ENCODE measurements at places on chromosomes 3 and 15.

DNA sequence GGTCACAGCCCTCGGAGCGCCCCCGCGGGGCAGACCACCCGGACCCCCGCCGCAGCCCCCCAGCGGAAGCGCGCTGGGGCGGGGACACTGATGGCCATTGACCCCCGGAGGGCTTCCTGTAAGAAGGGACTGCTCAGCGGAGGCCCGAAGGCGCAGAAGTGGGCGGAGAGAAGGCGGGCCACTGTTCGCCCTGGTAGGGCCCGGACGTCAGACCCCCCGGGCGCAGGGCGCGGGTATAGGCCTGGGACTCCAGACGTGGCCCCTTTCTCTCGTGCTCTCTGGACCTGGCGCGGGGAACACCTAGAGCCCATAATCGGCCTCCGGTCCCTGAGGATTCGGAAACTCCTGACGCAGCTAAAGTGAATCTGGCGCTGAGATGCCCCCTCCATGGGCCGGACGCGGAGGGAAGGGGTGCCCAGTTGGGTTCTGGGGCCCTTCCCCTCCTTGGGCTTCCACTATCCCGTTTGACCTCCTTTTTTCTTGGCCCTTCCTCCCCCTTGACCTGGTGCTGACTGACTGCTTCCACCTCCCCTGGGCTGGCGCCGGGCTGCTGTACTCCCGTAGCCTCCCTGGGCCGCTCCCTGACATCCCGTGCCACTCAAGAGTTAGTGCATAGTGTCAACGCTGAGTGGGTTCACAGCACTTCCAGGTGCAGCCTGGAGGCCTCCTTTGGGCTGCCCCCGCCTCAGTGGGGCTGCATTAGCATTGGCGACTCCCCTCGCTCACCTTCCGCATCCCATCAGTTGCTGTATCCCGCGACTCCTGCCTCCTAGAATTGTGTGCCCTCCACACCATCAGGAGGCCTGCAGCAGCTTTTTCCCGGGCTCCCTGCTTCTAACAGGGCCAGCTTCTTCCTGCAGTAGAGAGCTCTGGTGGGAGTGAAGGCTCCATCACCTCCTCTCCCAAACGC is 694 bp downstream of the ABTB1 start:
- no peak for DNase-seq

- no peak for DNase-seq
These were observed 67.1 kb downstream of the KBTBD12 start for GRCh38 chr3:127982155-127982554.

DNA sequence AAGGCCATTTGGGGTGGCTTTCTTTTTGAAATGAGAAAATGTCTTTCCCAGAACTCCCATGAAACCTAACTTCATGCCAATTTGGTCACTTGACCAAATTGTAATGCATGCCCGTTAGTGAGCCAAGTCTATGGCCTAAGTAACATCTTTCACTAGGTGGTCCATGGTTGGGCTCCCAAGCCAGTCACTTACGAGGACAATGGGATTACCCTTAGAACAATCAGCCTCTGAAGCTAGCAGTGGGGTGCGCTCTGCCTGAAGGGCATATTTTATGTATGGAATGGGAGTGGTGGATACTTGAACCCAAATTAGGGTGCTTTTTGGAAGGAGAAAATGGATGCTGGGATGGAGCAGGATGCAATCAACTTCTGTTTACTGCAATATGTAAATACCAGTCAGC is 127.4 kb upstream of the GOLIM4 start:
- no peak for DNase-seq

DNA sequence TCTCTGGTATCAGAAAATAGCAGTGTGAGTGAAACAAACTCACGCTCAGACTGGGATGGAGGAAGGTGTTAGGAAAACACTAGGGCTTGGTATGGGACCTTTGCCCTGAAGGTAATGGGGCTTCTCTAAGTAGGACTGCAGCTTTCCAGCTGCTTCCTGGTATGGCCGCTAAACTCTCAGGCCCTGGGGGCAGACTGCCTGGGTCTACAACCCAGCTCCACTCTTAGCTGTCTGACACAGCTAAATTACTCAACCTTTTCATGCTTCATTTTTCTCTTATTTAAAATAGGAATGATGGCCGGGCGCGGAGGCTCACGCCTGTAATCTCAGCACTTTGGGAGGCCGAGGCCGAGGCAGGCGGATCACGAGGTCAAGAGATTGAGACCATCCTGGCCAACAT is 5.2 kb upstream of the YEATS2 start:
- DNase-seq = no peak

- no peak for DNase-seq
These were observed 140.2 kb upstream of the STT3B start for GRCh38 chr3:31392568-31392967.

DNA sequence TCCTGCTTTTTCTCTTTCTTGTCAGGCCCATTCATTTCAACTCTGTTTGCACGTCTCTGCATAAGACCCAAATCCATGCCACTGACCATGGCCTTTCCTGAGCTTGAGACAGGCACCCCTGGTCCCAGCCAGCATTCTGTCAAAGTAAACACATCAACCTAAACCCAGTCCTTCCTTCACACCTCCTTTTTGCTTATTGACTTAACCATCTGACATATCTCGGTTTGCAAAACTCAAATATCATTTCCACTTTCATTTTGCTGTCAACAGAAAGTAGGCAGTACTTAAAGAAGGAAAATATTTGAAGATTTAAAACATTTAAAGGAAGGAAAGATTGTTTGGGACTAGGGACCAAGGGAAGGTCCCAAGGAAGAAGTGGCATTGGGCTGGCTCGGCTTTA is 48.2 kb upstream of the KBTBD8 start:
- DNase-seq = no peak

DNA sequence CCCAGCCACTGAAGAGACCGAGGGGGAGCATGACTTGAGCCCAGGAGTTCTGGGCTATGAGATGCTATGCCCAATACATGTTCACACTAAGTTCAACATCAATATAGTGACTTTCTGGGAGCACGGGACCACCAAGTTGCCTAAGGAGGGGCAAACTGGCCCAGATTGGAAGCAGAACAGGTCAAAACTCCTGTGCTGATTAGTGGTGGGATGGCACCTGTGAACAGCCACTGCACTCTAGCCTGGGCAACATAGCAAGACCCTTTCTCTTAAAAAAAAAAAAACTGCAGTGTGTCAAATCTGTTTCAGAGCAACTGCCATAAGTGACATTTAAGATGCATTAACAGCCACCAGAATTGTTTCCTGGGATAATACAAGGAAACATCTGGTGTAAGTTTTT is 9.8 kb downstream of the HES1 start:
- DNase-seq = no peak

GRCh38 chr15:82231842-82232241 is 30.7 kb downstream of the EFL1 start:
- no peak for DNase-seq

- DNase-seq = no peak
These were observed 284.5 kb upstream of the DCBLD2 start for GRCh38 chr3:99186016-99186415.

DNA sequence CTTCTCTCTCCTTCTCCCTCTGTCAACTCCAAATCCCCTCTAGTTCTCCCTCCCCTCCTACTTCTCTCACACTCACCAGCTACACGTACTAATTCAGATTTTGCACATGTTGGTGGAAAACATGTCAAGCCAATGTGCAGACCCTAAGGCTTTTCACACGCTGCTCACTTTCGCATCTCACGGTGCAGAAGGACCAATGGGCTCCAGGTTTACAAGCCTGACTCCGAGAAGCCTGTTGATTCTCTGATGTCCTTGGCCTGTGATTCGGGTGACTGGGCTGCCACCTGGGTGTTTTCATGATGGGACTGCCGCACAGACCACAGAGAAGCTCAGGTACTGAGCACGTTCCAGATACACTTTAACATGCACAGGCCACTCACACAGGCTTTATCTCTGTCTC is 3.7 kb downstream of the FOXL2NB start:
- no peak for DNase-seq

DNA sequence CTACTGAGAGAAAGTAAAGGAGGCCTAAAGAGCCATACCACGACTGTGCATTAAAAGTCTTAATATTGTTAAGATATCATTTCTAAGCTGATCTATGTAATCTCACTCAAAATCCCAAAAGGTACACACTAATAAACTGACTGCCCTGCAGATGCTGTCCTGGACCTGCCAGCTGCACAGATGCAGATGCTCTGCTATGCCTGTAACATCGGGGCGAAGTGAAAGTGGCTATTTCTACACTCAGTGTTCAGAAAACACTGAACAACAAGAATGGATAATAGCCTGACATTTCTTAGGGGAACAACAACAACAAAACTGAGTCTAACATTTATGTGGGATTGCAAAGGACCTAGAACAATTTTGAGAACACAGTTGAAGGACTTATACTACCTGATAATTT is 31.9 kb downstream of the RAD18 start:
- DNase-seq = no peak

DNA sequence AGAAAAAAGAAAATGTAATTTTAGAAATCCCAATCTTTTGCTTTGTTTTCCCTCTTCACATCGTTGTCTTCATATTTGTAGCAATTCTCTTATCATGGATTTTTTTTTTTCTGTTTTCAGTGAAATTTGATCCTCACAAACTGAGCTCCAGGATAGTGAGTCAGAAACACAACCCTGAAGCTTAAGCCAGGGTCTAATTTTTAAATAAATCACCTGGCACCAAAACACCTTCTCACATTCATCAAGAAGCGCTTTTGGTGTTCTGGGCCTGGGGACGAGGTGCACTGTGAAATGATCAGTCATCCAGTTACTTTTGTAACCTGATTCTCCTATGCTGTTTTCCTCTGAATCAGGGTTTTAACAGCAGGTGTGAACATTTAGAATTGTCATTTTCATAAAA is 87.7 kb downstream of the REC114 start:
- DNase-seq = no peak

GRCh38 chr3:31974964-31975363 is 6.1 kb downstream of the OSBPL10 start:
- DNase-seq = no peak

DNA sequence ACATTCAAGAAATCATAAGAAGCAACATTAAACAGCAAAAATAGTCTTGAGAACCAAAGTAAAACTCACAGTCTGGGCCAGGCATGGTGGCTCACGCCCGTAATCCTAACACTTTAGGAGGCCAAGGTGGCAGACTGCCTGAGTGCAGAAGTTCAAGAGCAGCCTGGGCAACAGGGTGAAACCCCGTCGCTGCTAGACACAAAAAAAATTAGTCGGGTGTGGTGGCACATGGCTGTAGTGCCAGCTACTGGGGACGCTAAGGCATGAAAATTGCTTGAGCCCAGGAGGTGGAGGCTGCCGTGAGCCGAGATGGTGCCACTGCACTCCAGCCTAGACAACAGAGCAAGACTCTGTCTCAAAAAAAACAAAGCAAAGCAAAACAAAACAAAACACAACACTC is 117.7 kb upstream of the GOLGA6L6 start:
- DNase-seq = no peak

DNA sequence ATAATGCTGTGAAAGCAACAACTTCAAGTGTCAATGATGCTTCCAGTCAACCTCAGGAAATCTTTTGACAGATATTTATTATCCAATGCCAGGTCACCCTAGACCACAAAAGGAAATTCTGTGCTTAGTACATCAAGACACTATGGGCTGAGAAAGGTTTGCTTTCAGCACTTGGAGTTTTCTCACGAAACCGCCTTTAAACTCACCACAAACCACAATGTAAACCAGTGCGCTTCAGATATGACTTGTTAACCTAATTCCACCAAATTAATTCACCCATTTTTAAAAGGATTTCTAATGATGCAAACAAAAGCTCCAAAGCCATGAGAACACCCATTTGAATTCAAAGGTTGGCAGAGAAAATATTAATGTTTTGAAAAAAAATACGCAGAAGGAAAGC is 292.9 kb upstream of the NR2F2 start:
- no peak for DNase-seq

- no peak for DNase-seq
These were observed 650.9 kb upstream of the SEMA6D start for GRCh38 chr15:47066392-47066791.

GRCh38 chr15:71591057-71591456 is 219.3 kb upstream of the NR2E3 start:
- no peak for DNase-seq

DNA sequence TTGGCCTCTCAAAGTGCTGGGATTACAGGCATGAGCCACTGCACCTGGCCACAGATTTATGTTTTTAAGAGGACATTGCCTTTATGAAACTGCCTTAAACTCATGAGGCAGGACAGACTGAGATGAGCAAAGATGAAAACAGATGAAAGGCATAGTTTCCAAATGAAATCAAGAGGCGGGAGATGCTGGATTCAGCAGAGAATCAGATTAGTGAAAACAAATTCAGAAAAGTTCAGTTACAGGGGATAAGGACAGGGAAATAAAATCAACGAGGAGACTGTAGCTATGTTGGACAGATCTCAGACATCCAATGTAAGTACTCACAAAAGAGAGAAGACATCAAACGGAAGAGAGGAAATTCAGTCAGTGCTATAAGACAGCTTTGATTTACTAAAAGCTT is 68.1 kb downstream of the ADAMTSL3 start:
- DNase-seq = no peak

DNA sequence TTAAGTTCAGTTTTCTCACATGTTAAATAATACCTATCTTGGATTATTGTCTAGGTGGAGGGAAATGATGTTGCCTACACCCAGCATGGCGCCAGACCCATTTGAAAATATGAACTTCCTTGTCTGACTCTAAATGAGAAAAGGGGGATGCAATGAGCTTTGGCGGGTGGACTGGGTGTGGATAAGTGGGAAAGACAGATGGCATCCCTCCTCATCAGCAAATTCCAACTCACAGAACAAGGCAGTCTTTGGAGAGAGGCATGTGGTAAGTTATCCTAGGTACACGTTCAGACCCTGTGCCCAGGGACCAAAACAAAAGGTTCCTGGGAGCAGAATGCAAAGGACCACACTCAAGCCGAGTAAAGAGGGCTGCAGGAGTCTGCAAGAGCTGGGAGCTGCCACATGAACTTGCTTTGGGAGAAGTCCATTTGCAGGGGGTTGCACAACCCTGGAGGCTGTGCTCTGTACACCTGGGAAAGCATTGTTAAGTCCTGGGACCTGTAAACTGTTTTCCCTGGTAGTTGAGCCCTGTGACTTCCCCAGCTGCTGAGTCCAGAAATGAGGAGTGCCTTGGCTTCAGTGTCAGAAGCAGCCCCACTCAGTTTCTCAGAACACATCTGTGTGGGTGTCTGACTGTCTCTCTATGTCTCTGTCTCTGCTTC is 102.3 kb upstream of the TPM1 start:
- DNase-seq = no peak

- peak; percentile 77 for DNase-seq
These were observed at the start of gene RCCD1 for GRCh38 chr15:90954712-90955623. TSS of gene RCCD1 (plus strand) at chr15:90954884. CDS start at chr15:90956735, 1,851 bp downstream.

DNA sequence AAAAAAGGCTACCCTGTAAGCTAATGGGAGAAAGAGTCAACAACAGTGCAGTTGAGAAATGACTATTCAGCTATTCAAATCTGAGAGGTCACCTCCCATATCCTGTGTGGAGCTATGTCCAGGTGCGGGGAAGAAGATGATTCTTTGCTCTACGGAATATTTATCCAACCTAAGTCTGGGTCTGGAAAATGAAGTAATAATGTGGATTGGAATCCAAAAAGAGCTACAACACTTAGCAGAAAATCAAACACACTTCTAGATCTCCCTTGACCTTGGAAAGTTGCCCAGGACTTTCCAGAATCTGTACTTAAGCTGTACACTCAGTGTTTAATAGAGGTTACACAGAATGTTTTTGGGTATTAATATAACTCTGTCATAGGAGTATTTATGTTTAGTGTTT is 251.9 kb downstream of the NAALADL2 start:
- DNase-seq = no peak

- no peak for DNase-seq
These were observed 45.7 kb upstream of the PLSCR5 start for GRCh38 chr3:146650691-146651442.

- no peak for DNase-seq
These were observed 33.1 kb downstream of the PYGO1 start for GRCh38 chr15:55555089-55555488.
